ENCODE measurements at places on chromosomes 12 and 14.

DNA sequence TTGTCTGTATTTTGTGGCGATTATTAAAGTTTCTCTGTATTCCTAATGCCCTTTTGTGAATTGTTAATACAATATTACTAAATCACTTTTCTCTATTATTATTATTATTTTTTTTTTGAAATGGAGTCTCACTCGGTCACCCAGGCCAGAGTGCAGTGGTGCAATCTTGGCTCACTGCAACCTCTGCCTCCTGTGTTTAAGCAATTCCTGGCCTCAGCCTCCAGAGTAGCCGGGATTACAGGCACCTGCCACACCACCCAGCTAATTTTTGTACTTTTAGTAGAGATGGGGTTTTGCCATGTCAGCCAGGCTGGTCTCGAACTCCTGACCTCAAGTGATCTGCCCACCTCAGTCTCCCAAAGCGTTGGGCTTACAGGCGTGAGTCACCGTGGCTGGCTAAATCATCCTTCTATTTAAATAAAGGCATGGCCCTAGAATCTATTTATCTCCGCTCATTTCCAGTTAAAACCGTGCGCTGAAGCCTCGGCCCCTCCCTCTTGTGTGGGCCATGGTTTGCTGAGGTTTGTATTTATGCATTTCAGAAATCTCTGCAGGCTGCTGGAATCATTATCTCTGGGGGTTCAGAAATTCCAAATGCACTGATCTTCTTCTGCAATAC, 1136.4 kb upstream of the TMEM132C start:
- DNase-seq, result no peak

DNA sequence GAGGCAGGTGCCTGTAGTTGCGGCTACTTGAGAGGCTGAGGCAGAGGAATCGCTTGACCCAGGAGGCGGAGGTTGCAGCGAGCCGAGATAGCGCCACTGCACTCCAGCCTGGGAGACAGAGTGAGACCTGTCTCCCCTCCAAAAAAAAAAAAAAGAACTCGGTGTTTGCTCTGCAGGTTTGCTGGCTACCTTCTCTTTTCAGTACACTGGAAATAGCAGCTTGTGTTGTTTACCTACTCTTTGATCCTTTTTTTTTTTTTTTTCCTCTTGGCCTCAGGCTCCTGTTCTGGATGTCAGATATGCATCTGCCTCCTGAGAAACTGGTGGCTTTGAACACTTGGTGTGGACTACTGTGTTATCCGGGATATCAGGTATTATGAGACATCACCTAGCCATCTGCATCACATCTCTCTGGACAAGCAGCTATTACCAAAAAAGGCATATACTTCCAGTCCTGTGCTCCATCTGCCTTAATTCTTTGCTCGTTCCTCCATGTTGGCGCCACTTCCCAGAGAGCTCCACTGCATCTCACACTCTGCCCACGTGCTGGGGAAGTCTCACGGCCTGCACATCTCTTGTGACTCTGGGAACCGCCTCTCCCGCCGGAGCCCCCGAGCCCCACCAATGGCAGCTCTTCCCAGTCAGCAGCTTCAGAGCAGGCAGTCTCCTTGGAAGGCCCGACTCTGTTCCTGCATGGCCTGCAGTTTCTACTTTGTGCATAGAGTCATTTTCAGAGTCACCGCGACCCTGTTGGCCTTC, 50.9 kb upstream of the TRAF3 start:
- no peak for DNase-seq

DNA sequence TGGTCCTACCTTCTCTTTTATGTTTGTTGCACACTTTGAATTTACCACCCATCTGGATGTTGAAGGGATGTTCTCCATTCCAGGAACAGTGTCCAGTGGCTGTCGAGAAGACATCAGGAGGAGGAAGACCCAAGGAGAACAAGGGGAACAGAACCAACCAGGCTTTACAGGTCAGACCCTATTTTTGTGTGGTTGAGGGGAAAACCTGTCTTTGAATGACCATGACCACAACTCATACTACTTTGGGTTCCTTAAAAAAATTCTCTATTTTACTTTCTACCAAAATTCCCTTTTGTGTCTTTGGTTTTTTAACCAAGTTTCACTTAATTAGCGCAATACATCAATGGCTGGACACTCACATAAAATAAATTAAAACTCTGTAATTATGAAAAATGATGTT, 78.7 kb downstream of the PLXNC1 start:
- no peak for DNase-seq

DNA sequence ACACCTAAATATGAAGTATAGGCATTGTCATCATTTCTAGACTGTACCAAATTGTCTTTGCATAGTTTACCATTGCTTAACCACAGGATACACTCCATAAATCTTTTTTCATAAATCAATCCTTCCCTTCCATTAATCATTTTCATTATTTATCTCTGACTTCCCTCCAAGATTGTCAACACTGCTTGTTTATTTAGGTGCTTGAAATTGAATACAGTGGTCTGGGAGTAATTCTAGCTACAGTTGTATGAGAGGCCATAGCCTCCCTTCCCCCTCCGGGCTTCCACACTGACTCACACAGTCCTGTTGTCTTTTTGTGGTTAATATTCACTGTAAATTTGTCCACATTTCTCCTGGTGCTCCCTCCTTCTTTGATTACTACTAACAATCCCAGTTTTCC, 114.2 kb upstream of the ARID2 start:
- DNase-seq, result no peak

DNA sequence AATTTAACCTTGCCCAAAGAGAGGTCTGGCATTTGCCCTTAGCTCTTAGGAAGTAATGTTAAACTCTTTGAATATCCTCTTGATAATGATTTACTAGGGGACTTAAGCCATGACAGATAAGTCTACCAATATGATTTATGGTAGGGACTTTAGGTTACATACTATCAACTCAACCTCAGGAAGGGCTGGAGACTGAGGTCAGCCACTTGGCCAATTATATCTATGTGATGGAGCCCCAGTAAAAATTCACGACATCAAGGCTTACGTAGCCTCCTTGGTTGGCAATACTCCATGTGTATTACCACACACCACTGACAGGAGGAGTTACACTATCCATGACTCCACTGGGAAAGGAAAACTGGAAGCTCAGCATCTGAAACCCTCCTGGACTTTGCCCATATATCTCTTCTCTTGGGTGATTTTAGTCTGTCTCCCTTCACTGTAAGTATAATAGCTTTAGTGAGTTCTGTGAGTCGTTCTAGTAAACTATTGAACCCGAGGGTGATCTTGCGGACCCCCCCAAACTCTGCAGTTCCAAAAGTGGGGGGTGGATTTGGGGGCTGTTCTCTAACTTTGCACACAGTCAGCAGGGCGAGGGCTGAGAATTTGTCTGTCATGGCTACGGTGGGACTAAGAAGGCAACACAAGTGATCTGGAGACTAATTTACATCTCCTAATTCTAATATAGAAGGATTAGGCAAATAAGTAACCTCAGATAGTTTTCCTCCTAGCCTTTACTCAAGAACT, 62.3 kb downstream of the R3HDM2 start:
- no peak for DNase-seq

GRCh38 chr12:44088647-44089046, 252.8 kb downstream of the TMEM117 start:
- no peak for DNase-seq

DNA sequence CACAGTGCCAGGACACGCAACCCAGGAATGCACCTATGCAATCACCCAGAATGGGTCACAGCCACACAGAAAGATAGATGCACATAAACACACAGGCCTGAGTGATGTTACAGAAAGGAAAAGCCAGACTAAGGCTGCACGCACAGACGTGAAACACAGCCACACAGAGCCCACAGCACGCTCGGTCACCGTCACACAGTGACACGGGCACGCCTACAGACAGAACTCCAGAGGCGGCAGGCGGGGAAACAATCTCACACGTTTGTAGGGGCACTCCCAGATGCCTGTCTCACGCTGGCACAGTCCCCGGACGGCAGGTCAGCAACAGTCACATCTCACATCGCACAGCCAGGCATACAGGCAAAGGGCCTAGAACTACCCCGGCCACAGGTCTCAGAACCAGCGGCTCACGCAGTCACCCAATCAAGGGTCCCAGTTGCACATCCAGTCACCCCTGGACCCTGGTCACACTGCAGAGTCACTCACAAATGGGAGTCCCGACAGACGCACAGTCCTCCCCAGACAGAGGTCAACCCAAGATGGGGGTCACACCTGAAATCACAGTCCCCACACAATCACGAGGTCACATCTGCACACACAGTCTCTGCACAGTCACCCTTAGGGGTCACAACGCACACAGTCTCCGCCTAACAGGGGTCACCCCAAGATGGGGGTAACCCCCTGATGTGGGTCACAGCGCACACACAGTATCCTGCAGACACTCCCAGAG, 790 bp downstream of the SSH1 start:
- peak; percentile 61 for DNase-seq

GRCh38 chr14:22837750-22838538, 1.6 kb downstream of the MMP14 start:
- DNase-seq, result no peak

DNA sequence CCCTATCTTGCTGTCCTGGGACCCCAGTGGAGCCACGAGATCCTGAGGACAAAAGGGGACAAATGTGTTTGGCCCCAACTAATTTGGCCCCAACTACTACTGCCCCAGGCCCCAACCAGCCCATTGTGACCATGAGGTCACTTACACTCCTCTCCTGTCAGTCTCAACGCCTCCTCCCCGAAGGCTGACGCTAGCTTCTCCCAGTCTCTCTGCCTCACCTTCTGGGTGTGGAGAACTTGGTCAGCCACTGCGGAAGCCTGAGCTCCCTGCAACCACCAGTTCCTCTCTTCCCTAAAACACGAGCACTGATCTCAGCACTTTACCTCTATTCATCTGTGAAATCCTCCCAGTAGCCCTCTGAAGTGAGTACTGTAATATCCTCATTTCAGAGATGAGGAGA, 13.3 kb downstream of the FAM181A start:
- no peak for DNase-seq

DNA sequence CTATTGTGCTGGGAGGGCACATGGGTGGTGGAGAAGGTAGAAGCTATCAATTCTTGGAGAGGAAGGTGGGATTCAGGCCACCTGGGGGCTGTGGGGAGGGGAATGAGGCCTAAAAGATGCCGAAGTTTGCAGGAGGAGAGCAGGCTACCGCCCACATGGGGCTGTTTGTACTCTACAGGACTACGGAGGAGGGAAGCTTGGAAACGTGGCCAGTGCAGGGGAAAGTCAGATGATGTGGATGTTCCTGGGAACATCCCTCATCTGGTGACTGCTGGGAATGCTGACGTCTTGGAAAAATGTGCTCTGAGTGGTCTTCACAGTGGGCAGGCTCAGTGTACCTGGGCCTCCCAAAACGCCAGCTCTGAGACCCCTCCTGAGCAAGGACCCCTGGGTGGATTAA, 78.5 kb downstream of the TNFAIP2 start:
- DNase-seq, result no peak

- no peak for DNase-seq
Observed at GRCh38 chr12:88716240-88716639, 136.0 kb upstream of the KITLG start.

DNA sequence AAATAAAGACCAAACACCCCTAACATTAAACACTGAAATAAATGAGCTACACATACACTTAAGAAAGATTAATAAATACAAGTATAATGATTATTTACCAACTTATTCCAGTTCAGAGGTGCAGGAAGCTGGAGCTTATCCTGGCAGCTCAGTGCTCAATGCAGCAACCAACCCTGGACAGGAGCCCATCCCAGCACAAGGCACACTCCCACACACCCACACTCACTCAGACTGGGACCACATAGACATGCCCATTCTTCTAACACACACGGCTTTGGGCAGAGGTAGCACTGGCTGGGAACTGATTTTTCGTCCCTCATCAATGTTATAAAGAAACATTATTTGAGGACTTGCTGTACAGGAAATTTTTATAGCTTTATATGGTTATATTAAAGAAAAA, 797.4 kb downstream of the RPS29 start:
- no peak for DNase-seq

GRCh38 chr12:95197636-95198035, 19.6 kb downstream of the FGD6 start:
- DNase-seq, result no peak

DNA sequence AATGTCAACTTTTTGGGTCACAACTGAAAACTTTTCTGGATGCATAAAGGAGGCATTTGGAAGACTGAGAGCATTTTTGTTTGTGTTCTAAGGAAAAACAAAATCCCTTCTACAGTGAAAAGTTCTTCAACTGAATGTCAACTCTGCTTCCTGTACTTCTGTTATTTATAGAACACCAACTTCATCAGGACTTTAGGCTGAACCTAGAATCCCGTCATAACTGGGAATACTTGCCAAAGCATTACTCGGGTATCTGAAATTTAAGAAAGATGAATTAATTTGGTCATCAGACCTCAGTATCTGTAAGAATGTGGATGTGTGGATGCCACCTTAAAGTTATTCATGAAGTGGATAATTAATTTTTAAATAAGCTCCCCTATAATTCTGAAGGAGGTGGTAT, 73.2 kb downstream of the FERMT2 start:
- DNase-seq, result no peak

GRCh38 chr12:54565986-54566544, 16.7 kb downstream of the PDE1B start:
- no peak for DNase-seq

DNA sequence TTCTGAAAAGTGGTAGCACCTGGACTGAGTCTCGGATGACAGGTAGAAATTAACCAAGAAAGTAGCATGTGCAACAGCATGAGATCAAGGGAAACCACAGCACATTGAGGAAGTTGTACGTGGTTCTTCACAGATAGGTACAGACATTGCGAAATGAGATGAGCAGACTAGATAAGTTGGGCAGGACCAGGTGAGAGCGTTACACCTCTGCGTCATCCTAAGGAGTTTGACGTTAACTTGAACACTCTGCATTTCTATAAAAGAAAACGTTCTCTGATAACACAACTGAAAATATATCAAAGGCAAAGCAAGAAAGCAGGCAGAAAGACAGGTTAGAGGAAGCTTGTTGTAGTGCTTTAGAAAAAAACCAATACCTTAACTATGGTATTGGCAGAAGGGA, 98.5 kb upstream of the RASSF8 start:
- DNase-seq, result peak; percentile 40

GRCh38 chr12:48118284-48118871, 786 bp upstream of the PFKM start:
- DNase-seq, result no peak
